ENCODE measurements at places on chromosomes 12 and 14.

GRCh38 chr12:30837595-30837994 lies 82.8 kb upstream of the CAPRIN2 start:
- DNase-seq: no peak

GRCh38 chr14:105419195-105420091 lies at the start of gene MTA1:
TSS of gene MTA1 (plus strand) at chr14:105419827. CDS start at chr14:105420036, 209 bp downstream.
- DNase-seq: peak; percentile 32

DNA sequence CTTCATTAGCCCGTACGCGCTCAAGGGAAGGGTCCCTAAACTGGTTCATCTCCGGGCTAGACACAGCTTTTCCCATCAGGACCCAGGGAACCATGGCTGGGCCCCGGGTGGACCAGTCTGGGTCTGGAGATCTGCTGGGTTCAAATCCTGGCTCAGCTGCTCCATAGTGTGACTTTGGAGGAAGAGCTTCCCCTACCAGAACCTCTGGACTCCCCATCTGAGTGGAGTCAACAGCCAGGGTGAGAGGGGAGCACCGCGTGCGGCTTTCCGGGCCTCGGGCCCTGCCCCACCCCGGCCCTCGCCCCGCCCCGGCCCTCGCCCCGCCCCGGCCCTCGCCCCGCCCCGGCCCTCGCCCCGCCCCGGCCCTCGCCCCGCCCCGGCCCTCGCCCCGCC lies 41.2 kb downstream of the BEGAIN start:
- peak; percentile 24 for DNase-seq

DNA sequence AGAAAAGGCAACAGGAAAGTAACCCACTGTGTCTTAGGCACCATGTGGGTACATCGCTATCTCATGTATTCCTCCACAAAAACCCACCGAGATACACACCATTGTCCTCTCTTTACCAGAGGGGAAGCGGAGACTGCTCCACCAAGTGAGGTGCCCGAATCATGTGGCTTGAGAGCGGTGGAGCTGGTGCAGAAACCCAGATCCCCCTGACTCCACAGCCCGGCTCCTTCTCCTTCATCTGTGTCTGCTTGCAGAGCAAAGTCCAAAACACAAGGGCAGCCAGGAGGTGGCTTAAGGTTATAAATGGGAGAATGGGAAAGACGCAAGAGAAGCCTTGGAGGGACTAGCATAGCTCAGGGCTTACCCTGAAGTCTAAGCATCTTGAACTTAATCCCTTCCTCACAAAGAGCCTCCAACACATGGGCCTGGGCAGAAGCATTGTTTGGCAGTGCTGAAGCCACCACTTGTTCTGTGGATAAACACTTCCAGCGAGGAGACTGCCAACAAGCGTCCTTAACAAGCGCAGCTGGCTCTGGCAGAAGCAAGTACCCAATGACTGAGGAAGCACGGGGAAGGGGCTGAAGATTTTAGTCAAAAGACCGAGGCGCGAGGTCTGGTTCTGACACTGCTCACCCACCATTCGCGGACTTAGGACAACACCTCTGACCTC lies 83.0 kb downstream of the TTC7B start:
- no peak for DNase-seq

DNA sequence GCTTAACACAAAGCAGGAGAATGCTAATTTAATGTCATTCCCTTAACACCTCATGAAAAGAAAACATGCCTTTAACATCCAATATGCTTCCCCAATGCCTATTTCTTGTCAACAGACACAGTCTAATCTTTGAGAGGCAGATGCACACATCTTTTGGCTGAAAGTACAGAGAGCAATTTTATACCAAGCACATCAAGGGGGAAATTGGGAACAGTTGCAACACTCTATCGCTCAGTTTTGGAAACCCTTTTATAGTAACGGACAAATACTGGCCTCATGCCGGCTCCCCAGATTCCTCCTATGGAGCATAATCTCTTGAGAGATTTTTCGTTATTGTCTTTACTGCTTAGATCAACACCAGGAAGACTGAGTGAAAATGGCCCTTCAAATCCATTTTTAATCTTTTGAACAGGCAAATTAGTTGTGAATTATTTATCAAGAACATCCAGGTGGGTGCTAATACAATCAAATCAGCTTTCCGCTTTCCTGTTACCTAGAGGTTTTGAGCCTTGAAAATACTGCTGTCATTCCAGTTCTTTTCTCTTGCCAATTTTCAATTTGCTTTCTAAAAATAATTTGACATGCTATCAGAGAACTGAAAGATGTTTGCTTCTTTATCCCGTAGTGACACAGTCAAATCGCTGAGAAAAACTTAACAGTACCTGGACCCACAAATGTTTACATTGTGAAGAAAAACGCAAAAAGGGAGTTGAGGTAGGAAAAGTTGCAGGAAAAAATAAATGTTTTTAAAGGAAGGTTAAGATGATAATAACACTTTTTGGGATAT lies 60.7 kb upstream of the CAND1 start:
- DNase-seq: no peak

GRCh38 chr12:116759783-116760621 lies 21.9 kb downstream of the RNFT2 start:
- peak; percentile 13 for DNase-seq

- DNase-seq: no peak
Measured at GRCh38 chr14:79567306-79567705, 644.0 kb downstream of the DIO2 start.

GRCh38 chr14:74567219-74567618 lies 44.8 kb downstream of the LTBP2 start:
- DNase-seq: no peak

- DNase-seq: no peak
Measured at GRCh38 chr12:126926023-126926594, 1340.9 kb upstream of the TMEM132C start.

DNA sequence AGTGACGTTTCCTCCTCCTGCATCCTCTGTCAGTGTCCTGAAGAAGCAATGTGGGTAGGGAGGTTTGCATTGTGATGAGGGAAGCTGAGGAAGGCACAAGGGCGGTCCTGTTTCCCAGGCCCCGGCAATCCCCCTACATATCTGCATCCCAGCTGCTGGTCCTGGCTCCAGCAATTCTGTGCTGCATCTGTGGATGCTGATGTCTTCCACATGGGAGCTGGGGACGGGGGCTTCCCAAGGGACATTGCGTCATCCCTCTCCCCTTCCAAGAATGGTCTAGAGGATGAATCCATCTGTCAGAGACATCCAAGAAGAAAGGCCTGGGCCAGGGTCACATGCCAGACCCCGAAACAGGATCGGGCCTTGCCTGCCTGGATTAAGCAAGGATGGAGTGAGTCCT lies 52.1 kb downstream of the TSPAN11 start:
- no peak for DNase-seq

GRCh38 chr12:4224206-4224889 lies 49.2 kb upstream of the CCND2 start:
- DNase-seq: no peak

GRCh38 chr14:31965071-31965734 lies 111.9 kb upstream of the ARHGAP5 start:
- no peak for DNase-seq

GRCh38 chr14:45467023-45467422 lies 214.0 kb upstream of the MIS18BP1 start:
- DNase-seq: no peak

DNA sequence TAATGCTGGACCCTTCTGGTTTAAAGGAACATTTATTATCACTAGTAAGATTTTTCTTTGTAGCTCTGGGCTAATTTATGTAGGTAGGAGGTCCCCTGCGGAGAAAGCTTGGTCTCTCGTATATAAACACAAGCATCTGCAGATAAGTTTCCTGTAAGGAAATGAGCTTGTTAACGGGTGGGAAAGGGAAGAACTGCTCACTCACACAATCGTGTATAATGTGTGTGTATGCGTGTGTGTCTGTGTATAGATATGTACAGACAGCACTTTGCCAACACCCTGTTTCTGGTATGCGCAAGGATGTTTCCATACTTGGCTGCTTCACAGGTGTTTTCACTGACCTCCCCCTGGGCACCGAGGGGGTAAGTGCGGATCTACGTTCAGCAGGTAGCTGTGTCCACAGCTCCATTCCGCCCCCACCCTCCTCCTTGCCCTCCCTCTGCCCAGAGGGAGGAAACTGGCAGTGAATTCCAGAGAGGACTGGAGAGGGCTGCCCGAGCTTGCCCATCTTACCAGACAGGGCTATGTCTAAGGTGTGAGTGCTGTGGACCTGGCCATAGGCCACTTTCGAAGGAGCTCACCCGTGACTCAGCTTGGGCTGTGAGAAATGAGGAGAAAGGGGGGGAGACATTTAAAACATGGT lies 65.2 kb downstream of the NINJ2 start:
- DNase-seq: no peak

- no peak for DNase-seq
Measured at GRCh38 chr12:3743803-3744202, 9.1 kb downstream of the CRACR2A start.

GRCh38 chr12:46671102-46671501 lies 154.7 kb downstream of the SLC38A4 start:
- no peak for DNase-seq

DNA sequence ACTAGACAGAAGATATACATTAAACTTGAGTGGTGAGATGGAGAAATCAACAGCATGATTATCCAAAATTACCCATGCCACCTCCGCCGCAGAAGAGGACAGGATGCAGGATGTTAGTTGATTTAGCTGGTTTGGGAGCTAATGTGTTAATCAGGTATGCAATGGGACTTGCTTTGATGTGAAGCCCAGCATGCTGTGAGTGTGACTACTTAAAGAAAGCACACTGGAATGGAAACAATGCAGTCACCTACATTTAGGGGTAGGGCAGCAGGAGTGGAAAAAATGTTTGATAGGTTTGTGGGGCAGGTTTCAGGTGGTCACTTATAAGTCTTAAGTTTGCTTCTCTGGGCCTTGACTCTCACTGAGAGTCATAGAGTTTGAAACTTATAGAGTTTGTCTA lies 170.0 kb upstream of the DAAM1 start:
- no peak for DNase-seq

GRCh38 chr14:99081880-99082279 lies 190.1 kb downstream of the BCL11B start:
- DNase-seq: no peak

DNA sequence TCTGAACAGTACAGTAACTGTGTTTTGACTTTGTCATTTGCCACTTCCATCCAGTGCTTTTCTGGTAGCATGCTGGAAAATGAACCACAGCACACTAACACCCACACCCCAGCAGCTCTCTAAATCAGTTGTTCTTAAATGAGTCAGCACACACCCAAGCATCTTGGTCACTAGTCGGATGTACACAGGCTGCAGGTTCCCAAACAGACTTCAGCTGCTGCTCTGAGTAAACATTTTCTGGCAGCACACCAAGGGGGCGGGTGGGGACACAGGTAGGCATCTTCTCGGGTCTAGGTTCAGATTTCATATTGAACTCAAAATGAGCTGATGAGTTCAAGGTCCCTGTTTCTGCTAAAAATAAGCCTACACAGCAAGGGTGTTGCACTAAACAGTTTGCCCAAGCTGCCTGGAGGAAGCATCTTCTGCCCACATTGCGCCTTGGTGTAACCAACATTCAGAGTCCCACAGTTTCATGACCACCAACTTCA lies 39.8 kb downstream of the IFNG start:
- DNase-seq: peak; percentile 58

DNA sequence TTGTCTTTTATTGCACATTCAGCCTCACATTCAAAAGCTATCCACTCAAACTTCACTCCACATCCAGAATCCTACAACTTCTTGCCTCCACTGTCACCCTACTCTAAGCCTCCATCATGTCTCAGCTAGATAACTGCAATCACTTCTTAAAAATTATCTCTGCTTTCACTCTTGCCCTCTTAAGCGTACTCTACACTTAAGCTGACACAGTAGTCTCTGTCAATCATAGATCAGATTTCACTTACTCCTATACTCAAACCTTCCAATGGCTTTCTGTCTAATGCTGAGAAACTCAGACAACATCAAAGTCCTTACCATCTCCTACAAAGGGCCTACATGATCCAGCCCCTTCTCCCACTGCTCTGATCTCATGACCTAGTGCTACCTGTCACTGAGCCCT lies 304.1 kb downstream of the ITPR2 start:
- no peak for DNase-seq

GRCh38 chr12:91422127-91422526 lies 239.5 kb upstream of the DCN start:
- no peak for DNase-seq

DNA sequence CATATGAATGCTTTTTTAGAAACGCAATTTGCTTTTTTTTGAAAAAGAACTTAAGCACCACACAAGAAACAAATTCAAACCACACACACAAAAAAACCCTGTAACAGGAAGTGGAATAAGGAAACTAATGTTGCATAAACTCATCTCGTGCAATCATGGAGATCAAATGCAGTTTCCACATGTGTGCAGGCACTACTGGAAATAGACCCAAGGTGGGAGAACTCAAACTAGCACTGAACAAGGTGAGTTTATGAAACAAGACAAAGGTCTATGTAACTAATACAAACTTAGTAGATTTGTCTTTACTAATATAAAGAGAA lies 17.5 kb downstream of the NIN start:
- DNase-seq: no peak

DNA sequence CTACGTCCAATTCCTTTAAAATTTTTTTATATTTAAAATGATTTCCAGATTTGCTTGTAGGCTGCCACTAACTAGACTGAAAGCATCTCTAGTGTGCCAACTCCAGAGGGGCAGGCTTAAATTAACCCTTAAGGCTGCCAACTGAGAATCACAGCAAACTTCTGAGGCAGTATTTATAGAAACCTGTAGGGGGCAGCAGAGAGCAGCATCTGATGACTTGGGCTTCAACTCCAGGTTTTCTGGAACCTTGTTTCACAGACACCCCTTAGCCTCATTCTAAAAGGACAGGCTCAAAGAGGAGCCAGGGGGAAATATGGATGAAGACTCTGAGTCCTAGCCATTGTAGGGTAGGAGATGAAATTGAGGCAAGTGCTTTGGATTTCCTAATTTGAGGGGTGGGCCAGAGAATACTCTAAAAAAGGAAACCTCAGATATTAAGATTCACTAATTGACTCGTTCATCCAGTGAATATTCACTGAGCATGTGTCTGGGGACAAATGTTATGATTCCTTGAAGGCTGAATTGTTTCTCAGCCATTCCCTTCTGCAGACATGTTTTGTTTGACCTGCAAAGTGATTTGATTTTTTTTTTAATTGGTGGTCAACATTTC lies 63.3 kb upstream of the HSPB8 start:
- no peak for DNase-seq

DNA sequence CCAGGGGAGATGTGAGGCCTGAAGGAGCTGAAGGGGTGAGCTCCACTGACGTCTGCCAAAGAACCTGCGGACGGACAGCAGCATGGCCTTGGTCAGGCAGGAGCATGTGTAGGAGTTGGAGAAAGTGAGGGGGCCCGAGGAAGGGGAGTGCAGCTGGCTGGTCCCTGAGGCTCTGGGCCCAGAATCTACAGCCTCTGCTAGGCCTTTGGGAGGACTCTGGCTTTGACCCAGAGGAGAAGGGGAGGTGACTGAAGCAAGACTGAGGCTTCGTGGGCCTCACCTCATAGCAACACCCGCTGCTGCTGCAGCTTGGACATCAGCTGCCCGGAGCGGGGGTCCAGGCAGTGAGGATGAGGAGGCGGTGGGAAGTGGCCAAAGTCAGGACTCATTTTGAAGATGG lies 216.6 kb upstream of the FKBP4 start:
- DNase-seq: no peak

- no peak for DNase-seq
Measured at GRCh38 chr14:78968265-78968664, 798.1 kb downstream of the NRXN3 start.

Measured in stimulated activated CD4-positive, alpha-beta T cell treated with anti-CD3 and anti-CD28 coated beads, Interleukin-12 subunit alpha, Interleukin-12 subunit beta, amount 100 ng/mL, for 24 hours (primary cell).